ENCODE measurements at places on chromosomes 5 and 9.

DNA sequence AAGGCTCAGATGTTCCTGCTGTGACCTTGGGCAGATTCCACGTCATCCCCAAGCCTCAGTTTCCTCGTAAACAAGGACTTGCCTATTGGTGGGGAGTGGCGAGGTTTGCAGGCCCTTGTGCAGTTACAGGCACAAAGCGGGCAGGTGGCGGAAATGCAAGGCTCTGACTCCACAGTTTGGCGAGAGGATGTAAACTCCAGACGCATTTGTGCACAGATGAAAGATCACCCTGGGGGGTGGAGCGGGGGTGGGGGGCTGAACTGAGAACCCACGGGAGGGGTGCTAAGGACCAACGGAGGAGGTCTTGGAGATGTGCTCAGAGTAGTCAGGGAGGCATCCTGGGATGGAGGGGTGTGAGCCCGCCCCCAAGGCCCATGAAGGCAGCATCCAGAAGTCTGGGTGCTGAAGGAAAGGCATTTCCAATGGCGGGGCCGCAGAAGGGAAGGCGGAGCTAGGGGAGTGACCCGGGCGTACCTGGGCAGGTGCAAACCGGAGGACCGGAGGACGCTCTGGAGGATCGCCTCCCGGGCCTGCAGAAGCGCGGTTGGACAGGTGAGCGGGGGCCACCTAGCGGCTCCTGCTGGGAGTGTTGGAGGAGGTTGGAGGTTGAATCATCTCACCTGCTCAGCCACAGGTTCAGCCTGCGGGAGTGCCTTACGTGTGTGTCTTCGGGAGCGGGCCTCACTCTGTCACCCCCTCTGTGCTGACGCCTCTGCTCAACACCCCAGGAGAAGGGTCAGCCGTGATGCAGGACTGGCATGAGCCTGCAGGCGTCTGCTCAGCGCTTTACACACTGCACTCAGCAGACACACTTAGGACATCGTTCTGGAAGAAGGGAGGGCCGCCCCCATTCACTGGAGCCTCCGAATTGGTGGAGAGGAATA, 1.9 kb upstream of the FIBCD1 start:
- peak; percentile 54 for DNase-seq

GRCh38 chr5:169991115-169991869, 11.0 kb upstream of the INSYN2B start:
- DNase-seq, result no peak

GRCh38 chr5:1840741-1841521, 39.7 kb downstream of the NDUFS6 start:
- no peak for DNase-seq

DNA sequence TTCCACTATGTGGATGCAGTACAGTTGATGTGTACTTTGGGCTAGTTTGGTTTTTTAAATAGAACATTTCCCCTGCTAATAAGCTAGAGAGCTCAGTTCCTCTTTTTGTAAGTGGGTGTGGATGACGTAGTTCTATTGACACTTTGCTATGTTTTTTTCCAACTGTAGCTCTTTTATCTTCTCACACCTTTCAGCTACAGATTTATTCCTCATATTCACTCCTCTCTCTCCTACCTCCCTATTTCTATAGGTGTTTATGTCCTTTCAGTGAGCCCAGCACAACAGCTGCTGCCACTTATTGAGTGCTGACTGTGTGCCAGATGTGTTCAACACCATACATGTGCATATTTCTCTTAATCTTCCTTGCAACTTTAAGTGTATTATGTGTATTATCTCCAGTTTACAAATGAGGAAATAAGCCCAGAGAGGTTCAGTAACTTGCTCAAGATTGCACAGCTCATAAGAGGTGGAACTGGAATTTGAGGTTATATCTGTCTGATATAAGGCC, 215.7 kb downstream of the SEMA6A start:
- DNase-seq, result peak; percentile 23

GRCh38 chr5:34584165-34584564, 72.0 kb upstream of the RAI14 start:
- DNase-seq, result no peak

- DNase-seq, result no peak
Observed at GRCh38 chr5:2223303-2223702, 340.6 kb upstream of the IRX4 start.

DNA sequence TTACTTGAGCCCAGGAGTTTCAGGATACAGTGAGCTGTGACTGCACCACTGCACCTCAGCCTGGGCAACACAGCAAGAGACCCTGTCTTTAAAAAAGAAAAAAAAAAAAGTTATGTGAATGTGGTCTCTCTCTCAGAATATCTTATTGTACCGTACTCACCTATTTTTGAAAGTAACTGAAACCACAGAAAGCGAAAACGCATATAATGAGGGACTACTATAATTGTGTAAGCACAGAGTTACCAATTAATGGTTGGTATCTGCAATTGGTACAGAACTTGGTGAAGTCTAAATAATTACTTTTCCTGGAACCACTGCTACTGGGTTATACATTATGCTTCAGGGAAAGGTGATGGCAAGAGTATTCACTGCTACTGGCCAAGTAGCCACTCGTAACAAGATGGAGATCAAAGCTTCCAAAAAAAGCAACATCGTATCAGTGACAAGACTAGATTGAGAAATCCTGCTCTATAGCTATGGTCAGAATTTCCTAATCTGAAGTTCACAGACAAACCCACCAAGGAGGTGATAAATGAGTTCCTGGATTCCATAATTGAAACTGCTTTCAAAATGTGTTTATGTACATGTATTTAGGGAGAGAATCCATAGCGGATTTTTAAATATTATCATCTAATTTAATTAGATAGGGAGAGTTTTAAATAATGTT, 82.7 kb downstream of the NR6A1 start:
- DNase-seq, result no peak

- DNase-seq, result no peak
Observed at GRCh38 chr5:52448111-52448510, 339.6 kb upstream of the ITGA1 start.

- no peak for DNase-seq
Observed at GRCh38 chr5:92715946-92716520, 865.0 kb downstream of the NR2F1-AS1 start.

GRCh38 chr5:10567121-10567591, 3.3 kb downstream of the ANKRD33B start:
- no peak for DNase-seq

- no peak for DNase-seq
Observed at GRCh38 chr5:42496397-42497156, 73.3 kb downstream of the GHR start.

- peak; percentile 39 for DNase-seq
Observed at GRCh38 chr9:17272536-17272935, 137.7 kb downstream of the CNTLN start.

GRCh38 chr5:126355940-126356339, 67.3 kb upstream of the GRAMD2B start:
- DNase-seq, result no peak

- DNase-seq, result peak; percentile 18
Observed at GRCh38 chr9:86407022-86407421, 52.8 kb upstream of the TUT7 start.

- no peak for DNase-seq
Observed at GRCh38 chr5:146283344-146283761, 55.3 kb upstream of the POU4F3 start.

GRCh38 chr5:7047511-7048261, 334.5 kb downstream of the TENT4A start:
- DNase-seq, result no peak

DNA sequence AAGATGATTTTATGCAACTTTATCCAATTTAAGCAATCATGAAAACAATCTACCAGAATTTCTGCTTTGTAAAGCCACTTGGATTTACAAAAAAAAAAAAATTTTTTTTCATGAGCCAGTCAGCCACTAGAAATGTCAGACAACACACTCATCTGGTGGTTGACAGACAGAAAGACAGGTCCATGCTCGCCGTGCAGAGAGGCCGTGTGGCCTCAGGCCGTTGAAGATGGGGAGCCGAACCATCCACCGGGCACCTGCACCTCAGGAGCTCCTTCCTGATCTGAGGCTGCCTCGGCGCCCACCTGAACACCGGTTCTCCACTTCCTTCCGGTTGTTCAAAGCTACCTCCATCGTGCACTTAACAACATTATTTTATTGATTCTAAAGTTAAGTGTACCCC, 138.0 kb upstream of the IRX4 start:
- DNase-seq, result no peak

DNA sequence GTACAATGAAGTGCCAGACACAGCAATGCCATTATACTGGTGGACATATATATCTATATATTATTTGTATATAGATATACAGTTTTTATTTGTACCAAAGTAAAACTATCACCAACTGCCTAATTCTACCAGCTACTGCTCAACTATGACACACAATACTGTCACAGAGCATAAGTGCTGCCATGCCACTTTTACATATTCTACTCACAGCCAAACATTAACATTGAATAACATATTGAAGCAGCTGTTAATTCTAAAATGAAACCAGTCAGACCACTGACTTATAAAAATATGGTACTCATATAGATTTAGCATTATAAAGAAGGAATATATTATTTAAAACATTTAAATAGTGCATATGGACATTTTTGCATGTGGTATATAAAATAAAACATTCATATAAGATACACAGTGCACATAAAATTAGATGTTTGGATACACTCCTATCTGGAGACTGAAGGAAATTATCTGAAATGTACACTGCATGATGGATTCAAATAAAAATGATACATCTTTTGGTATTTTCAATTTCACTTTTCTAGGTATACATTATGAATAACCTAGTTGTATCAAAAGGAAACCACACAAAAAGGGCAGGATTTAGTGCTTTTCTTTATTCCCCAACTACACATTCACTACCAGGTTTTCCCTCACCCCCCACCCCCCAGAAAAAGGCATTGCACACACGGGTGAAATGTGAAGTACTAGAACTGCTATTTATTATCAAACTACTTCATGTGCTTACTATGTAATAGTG, 48.9 kb downstream of the PKD2L2 start:
- DNase-seq, result no peak

- DNase-seq, result no peak
Observed at GRCh38 chr5:148826739-148827070, 294 bp downstream of the ADRB2 start.

GRCh38 chr9:126412905-126413304, 86.3 kb downstream of the MVB12B start:
- DNase-seq, result no peak

GRCh38 chr9:65404232-65405006, 119.4 kb upstream of the FOXD4L5 start:
- DNase-seq, result no peak

- no peak for DNase-seq
Observed at GRCh38 chr5:149799119-149799623, 69.1 kb downstream of the PPARGC1B start.

- no peak for DNase-seq
Observed at GRCh38 chr5:133782736-133783135, 170.4 kb upstream of the FSTL4 start.

DNA sequence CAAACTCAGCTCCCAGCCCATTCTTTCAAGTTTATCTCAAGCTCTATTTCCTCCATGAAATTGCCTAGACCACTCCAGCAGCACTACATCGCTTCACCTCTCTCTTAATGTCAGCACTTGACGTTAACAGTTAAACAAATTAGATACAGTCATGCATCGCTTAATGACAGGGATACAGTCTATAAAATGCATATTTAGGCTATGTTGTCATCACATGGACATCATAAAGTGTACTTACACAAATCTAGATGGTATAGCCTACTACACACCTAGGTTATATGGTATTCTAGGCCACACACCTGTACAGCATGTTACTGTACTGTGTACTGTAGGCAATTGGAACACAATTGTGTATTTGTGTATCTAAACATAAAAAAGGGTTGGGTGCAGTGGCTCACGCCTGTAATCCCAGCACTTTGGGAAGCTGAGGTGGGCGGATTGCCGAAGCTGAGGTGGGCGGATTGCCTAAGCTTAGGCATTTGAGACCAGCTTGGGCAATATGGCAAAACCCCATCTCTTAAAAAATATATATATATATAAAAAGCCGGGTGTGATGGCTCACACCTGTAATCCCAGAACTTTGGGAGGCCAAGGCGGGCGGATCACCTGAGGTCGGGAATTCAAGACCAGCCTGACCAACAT, 13.4 kb upstream of the PCSK5 start:
- DNase-seq, result no peak

DNA sequence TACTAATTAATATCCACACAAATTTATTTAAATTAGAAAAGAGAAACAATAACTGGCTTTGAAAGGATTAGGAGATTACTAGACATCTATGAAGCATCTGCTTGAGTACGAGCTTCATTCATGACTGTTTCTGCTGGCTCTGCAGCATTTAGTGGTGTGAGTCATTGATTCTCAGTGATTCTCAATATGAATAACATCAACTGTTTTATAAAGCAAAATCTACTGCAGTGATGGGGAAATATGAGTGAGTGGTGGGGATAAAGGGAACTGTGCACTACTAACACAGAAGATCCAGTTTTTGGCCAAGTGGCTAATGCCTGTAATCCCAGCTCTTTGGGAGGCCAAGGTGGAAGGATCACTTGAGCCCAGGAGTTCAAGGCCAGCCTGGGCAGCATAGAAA, 8.4 kb downstream of the FNBP1 start:
- no peak for DNase-seq

DNA sequence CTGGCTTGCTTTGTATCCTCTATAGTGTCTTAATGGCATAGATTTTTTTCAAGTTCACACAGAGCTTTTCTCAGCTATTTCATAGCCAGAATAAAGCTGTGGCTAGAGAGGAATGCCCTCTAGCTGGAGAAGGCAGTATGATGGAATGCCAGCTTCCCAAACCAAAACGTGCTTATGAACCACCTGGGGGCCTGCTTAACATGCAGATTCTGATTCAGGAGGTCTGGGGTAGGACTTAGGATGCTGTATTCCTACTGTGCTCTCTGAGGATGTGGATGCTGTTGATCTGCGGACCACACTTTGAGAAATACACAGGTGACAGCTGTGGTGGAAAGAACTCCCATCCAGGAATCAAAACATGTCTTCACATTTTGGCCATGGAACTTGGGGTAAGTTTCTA, 49.9 kb upstream of the DPYSL3 start:
- no peak for DNase-seq

DNA sequence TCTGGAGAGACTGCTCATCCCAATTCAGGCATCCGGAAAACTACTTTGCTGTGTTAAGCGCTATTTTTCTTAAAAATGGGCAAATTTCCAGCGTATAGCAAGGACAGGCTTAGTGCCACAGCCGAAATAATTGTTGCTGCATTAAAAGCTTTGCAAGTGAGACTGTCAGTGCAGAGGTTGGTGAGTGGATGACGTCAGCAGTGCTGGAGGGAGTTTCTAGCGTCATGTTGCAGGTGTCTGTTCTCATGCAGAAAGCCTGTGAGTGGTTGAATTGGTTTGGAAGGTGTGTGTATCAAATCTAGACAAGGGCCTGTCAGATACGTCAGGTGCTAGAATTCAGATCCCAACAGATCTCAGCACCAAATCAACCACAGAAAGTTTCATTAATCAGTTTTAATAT, 204.4 kb downstream of the TRIO start:
- DNase-seq, result no peak

GRCh38 chr5:1174122-1174936, 27.1 kb upstream of the SLC6A19 start:
- DNase-seq, result peak; percentile 26

Data from MM.1S (cell line).